ENCODE measurements at places on chromosomes 3 and 15. TPM values are rescaled to one million over a fixed set of nuclear protein-coding genes. Genes with fewer than 3 reads are reported as not detected.

Gene ACVR2B
- total RNA-seq, result 1.7 TPM

Gene MME
- 84.4 TPM for total RNA-seq

Gene GOLGA8T
- not detected for total RNA-seq

Gene ZNF662
- total RNA-seq, result 1.1 TPM

Gene RPL39L
- total RNA-seq, result 9.3 TPM

Gene WDR72
- not detected for total RNA-seq

Gene PAQR5
- total RNA-seq, result 1.5 TPM

Gene ASB14
- not detected for total RNA-seq

Gene AHSG
- total RNA-seq, result not detected

Gene KLHL18
- 13.3 TPM for total RNA-seq

Gene TNIK
- 3.4 TPM for total RNA-seq

Gene IL20RB
- total RNA-seq, result 0.44 TPM
